Left ventricle myocardium inferior (tissue), 1 donor: ENCODE measurements at places on chromosomes 7 and 10. TPM values are rescaled to one million over a fixed set of nuclear protein-coding genes. Genes with fewer than 3 reads are reported as not detected.

The THNSL1 gene
- 5.3 TPM for total RNA-seq

The IFIT2 gene
- total RNA-seq = 4.5 TPM

The CALCR gene
- 0.08 TPM for total RNA-seq

The MEOX2 gene
- 7.7 TPM for total RNA-seq

The HOXA4 gene
- not detected for total RNA-seq

The CAMK2B gene
- total RNA-seq = 98.0 TPM

The SPDYE11 gene
- not detected for total RNA-seq

The TECPR1 gene
- 17.3 TPM for total RNA-seq

The NME8 gene
- total RNA-seq = not detected

The TAS2R41 gene
- total RNA-seq = not detected

The IFIT1B gene
- total RNA-seq = not detected

The ASB4 gene
- total RNA-seq = 6.3 TPM

The TMEM139 gene
- 8.8 TPM for total RNA-seq

The PRF1 gene
- total RNA-seq = 2.6 TPM

The LRRN3 gene
- 7.4 TPM for total RNA-seq

The AGAP3 gene
- 51.0 TPM for total RNA-seq

The VKORC1L1 gene
- total RNA-seq = 19.2 TPM

The PPP1R9A gene
- 27.6 TPM for total RNA-seq

The RNF32 gene
- not detected for total RNA-seq

The CFAP58 gene
- 3.5 TPM for total RNA-seq

The OR2A42 gene
- not detected for total RNA-seq

The SLC26A5 gene
- total RNA-seq = not detected

The CALHM2 gene
- 11.3 TPM for total RNA-seq

The CARD11 gene
- total RNA-seq = 0.16 TPM

The ZSCAN25 gene
- 9.0 TPM for total RNA-seq

The SGCE gene
- total RNA-seq = 20.1 TPM

The DDC gene
- not detected for total RNA-seq

The CDK14 gene
- total RNA-seq = 18.7 TPM

The PAOX gene
- 2.9 TPM for total RNA-seq

The MYO3A gene
- not detected for total RNA-seq

The CDH23 gene
- 4.5 TPM for total RNA-seq

The WEE2 gene
- total RNA-seq = not detected

The ARMS2 gene
- total RNA-seq = 0.27 TPM

The TMEM273 gene
- 29.0 TPM for total RNA-seq

The STMP1 gene
- 28.2 TPM for total RNA-seq

The CCDC172 gene
- not detected for total RNA-seq

The CADPS2 gene
- 11.9 TPM for total RNA-seq

The MMRN2 gene
- total RNA-seq = 32.1 TPM

The ABCA13 gene
- total RNA-seq = not detected

The AGBL3 gene
- total RNA-seq = 1.5 TPM
